Activated CD4-positive, alpha-beta memory T cell treated with anti-CD3 and anti-CD28 coated beads, Interleukin-2, amount 10 ng/mL, durations not matched to agents 7 days and 5 days (primary cell): ENCODE measurements at places on chromosomes 2 and 18.

DNA sequence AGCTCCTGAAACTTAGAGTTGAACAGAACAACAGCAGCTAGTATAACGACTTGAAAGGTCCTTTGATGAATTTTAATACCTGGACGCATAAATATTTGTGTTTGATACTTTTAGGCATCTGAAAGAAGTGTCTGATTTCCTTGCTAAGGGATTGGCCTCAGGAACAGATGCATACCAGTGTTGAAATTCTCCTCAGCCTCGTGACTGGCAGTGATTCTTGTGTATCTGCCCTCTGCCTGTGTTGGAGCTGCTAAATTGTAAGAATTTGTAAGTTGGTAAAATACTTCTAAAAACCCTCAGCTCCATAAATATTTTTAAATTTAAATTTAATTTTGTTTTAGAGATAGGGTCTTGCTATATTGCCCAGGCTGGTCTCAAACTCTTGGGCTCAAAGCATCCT, 22.4 kb upstream of the SCYGR1 start:
- H3K4me3 ChIP-seq = no peak overlapping the region
- DNase-seq = no peak
- H3K36me3 ChIP-seq = no peaks in the 10 kb centered on the region
- H3K27me3 ChIP-seq = no peaks in the 10 kb centered on the region

DNA sequence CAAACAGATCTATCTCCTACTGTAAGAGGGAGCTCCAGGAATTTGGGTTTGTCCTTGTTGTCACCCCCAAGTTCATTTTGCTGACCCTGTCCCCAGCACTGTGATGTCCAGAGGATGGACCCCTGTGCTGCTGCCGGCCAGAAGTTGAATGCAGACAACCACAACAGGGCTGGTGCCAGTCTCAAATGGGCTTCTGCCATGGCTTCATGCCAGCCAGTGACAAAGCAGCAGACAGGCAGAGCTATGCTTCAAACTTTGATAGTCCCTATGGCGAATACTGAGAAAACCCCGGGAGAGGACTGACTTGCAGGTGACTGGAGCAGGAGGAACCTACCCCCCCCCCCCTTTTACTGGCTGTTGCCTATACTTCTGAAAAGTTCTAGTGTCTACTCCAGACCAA, 3.2 kb downstream of the SMAD7 start:
- peak overlapping the region; percentile 65 for H3K27ac ChIP-seq
- peaks cover 62% of the 10 kb centered on the region for H3K4me1 ChIP-seq
- no peaks in the 10 kb centered on the region for H3K27me3 ChIP-seq
- H3K36me3 ChIP-seq = peaks cover 70% of the 10 kb centered on the region
- peak overlapping the region; percentile 99 for H3K4me3 ChIP-seq

DNA sequence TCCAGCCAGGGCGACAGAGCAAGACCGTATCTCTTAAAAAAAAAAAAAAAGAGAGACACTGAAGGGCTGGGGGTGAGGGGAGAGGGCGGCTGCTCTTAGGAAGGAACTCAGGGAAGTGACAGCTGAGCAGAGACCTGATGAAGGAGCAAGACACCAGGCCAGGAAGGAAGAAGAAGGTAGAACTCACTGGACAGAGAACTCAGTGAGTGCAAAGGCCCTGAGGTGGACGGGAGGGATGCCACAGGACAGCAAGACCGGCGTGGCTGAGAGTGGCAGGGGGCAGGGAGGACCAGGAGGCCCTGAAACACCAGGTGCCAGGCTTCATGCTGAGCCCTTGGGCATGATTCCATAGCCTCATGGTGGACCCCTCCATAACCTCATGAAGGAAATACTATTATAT, 18.2 kb downstream of the BIN1 start:
- no peak overlapping the region for H3K27ac ChIP-seq
- no peaks in the 10 kb centered on the region for H3K36me3 ChIP-seq
- no peak for DNase-seq
- H3K27me3 ChIP-seq = peaks cover 10% of the 10 kb centered on the region
- peaks cover 17% of the 10 kb centered on the region for H3K4me1 ChIP-seq
- no peak overlapping the region for H3K4me3 ChIP-seq

DNA sequence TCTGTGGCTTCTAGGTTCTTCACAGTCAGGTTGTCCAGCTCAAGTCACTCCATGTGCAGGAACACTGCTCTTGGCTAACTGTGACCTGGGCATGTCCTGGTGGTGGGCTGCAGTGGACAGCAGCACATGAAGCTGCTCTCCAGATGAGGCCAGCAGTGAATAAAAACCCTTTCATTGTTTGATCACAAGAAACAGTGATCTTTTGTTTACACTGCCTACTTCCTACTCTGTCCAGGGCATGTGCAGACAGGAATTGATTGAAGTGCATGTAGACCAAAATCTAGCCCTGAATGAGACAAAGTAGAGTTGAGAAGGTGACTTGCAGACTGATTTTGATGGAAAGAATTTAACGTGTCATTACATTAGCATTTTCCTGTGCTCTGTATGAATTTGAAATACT, 34.9 kb downstream of the BCL2L11 start:
- peaks cover 19% of the 10 kb centered on the region for H3K36me3 ChIP-seq
- H3K4me3 ChIP-seq = no peak overlapping the region
- no peaks in the 10 kb centered on the region for H3K4me1 ChIP-seq
- no peak for DNase-seq
- H3K27me3 ChIP-seq = peaks cover 3% of the 10 kb centered on the region

- no peaks in the 10 kb centered on the region for H3K36me3 ChIP-seq
- H3K4me3 ChIP-seq = no peak overlapping the region
- H3K27ac ChIP-seq = no peak overlapping the region
- H3K27me3 ChIP-seq = no peaks in the 10 kb centered on the region
- no peaks in the 10 kb centered on the region for H3K4me1 ChIP-seq
- no peak for DNase-seq
Observed at GRCh38 chr2:23681356-23682140, 245.4 kb downstream of the ATAD2B start.
